ENCODE measurements at places on chromosomes 11 and 22.

GRCh38 chr22:24428751-24429410 lies 1.5 kb downstream of the ADORA2A start:
- no peak for DNase-seq

DNA sequence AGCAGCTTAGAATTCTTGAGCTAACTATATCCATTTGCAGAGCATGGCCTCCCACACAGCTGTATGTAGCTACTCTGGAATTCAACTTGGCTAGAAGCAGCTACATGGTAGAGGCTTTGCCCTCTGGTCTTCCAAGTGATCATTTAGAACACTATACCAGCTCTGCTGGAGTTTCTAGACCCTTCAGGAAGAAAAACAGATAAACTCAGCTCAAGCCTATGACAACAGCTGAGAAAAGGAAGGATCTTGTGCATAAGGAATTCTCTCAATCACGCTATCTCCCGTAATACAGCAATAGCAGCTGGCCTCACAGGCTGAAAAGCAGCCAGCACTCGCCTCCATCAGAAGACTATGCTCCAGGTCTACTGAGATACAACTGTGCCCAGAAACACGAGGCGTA lies 50.6 kb upstream of the APOA1 start:
- no peak for DNase-seq

- no peak for DNase-seq
Measured at GRCh38 chr22:38867471-38868285, 4.3 kb downstream of the CBX6 start.

- DNase-seq: no peak
Measured at GRCh38 chr11:68259122-68259959, 12.4 kb downstream of the C11orf24 start.

DNA sequence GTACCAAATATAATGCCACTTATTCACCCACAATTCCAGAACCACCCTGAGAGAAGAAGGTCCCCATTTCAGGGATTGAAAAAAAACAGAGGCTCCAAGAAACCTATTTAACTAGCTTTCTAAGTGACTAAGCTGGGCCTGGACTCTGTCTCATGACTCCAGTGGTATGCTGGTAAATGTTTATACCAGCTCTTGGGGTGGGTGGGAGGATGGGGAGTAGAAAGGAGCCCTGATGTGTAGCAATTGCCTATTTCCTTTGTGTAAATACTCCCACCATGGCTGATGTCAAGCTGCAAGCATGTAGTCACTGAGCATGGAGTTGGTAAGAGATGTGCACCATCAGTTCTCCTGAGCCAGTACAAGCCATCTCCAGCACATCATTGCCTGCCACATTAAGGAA lies 2.8 kb downstream of the PRG3 start:
- no peak for DNase-seq

GRCh38 chr11:85266646-85267045 lies 360.5 kb downstream of the DLG2 start:
- DNase-seq: no peak

DNA sequence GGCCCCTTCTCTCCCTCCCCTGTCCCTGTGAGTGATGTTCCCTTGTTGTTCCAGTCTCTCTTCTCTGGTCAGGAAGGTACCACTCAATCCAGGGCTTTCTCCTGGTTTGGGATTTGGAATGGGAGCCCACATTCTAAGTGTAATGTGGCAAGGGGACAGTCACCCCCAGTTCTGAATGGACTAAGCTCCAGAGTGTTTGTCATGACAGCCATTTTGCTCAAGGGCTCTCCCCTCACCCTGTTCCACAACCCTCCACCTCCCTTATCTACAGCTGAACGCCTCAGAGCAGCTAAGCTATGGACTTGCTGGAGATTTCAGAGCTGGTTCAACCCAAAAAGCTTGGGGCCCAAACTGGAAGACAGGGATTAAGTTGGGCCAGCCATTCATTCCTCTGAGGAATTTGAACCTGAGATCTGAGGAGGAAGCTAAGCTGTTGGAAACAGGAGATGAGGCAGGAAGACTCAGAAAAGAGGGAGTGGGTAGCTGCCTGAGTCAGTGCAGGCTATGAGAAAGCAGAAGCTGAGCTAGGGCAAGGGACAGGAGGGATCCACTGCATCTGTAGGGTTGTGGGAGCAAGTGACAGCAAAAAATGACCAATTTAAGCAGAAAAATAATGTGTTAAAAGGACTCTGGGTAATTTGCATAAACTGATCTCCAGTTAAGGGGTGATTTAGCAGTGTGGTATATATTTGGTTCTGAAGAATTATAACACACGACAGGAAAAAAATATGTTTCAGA lies 22.9 kb upstream of the FCHSD2 start:
- DNase-seq: no peak

GRCh38 chr11:88320149-88320559 lies 17.4 kb downstream of the CTSC start:
- DNase-seq: no peak

DNA sequence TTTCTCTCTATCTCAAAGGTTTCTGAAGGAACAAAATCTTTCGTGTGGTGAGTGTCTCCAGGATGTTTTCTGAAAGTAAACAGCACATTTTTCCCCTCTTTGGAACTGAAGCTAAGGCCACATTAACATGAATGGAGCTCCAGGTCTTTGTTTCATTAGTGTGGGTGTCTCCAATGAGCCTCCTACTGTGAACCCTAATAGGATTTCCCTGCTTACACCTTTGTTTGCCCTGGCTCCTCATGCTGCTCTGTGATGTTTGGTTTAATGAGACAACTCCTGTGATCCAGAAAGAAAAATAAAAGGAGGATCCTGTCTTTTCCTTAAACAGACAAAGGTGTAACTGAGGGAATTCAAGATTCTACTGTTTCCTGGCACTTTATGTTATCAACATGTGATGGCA lies 76.9 kb upstream of the SLC6A5 start:
- DNase-seq: no peak

GRCh38 chr22:36937319-36938027 lies 24.0 kb downstream of the CSF2RB start:
- no peak for DNase-seq

- no peak for DNase-seq
Measured at GRCh38 chr22:49561338-49561737, 266.3 kb downstream of the BRD1 start.

GRCh38 chr11:24617856-24618255 lies 121.0 kb downstream of the LUZP2 start:
- no peak for DNase-seq

- no peak for DNase-seq
Measured at GRCh38 chr11:99584830-99585229, 564.1 kb downstream of the CNTN5 start.

DNA sequence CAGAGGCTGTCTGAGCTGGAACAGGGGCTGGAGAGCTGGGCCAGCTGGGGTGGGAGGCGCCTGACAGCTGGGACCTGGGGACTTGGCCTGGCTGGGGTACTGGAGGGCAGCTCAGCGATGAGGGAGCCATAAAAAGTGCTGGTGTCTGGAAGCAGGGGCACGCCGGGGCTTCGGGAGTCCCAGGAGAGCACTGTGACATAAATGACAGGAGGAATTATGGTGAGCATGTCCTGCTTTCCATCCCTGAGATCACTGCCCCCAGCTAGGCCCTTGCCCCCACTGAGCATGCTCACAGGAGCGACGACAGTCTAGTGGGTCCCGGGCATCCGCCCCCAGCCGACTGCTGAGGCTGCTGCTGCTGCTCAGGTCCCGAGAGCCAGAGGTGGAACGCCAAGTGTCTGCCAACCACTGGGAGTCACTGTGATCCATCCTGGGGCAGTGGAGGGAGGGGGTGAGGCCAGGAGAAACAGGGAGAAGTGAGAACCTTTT lies 6.2 kb downstream of the ROBO4 start:
- no peak for DNase-seq

GRCh38 chr22:32018056-32018455 lies 25.0 kb upstream of the SLC5A1 start:
- no peak for DNase-seq

DNA sequence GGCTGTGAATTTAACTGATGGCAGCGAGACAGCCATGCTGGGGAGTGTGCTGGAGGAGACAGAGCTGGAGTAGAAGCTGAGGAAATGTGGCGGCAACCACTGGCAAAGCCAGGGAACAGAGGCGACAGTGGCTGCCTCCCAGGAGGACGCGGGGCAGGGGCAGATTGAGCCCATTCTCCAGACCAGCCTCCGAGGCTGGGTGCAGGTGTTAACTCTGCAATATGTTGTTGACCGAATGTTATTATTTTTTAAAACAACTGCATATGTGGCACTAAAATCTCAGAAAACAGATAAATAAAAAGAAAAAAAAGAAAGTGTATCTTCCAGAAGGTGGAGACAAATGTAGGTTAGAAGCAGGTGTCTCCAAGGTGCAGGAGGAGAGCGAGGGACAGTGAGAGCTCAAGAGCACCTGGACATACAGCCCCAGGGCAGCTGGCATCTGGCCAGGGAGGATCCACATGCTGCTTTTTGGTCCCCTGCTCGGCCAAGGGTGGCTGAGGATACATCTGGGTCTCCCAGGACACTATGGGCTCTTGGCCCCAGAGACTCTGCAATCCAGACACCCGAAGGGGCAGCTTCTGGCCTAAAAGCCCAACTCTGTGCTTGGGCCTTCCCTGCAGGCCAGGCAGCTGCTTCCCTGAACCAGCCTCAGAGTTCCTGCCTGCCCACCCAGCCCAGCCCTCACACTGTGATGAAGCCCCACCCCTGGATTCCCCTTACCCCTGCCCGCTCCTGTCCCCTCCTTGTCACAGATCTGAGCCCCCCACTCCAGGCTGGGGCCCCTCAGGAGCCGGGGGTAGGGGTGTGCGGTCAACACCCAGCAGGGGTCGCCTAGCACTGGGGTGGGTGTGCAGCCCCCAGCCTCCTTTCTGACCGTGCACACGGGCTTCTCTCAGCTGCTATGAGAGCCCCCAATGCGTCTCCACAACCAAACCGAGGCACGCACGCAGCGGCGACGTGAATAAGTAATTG lies 12.9 kb downstream of the RTN4R start:
- DNase-seq: no peak

Data from H54 (cell line).